ENCODE measurements at places on chromosomes 4 and X.

GRCh38 chr4:93791570-93792195 lies 36.9 kb upstream of the ATOH1 start:
- DNase-seq, result no peak

DNA sequence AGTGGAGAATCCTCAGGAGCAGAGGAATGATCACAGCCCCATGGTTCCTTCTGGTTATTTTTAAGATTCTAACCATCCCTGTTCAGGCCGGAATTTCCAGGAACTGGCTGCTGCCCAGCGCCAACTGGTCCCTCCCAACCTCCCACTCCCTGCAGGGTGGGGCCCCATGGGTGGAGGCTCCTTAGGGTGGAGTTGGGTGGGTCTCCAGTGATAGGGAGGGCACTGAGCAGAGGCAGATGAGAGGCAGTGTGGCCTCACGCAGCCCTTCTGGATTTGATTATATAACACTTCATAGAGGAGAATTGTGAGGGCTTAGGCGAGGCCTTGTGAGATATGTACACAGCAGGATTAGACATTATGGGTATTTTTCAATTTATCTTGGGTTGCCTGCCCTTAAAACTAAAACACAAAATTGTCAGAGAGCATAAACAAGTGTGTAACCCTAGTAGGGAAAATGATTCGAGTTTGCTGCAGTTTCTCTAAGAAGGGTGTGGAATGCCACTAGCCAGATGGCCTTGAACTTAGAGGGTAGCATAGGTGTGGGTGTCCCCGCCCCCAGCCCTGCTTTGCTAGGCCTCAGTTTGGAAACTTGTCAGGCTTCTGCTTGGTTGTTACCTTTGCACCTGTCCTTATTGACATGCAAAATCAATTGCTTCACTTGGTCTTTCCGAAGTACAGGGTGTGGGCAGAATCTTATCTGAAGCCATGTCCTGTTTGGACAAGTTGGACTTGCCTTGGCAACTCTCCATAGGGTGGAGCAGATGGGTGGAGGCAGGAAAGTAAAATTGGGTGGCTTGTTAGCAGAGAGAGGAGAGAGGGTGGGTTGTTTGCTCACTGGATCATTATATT lies 9.4 kb downstream of the KLF3 start:
- DNase-seq, result no peak

GRCh38 chr4:128358913-128359279 lies 71.3 kb upstream of the PGRMC2 start:
- DNase-seq, result peak; percentile 23

- DNase-seq, result no peak
Measured at GRCh38 chr4:134585972-134586371, 384.4 kb upstream of the PABPC4L start.

DNA sequence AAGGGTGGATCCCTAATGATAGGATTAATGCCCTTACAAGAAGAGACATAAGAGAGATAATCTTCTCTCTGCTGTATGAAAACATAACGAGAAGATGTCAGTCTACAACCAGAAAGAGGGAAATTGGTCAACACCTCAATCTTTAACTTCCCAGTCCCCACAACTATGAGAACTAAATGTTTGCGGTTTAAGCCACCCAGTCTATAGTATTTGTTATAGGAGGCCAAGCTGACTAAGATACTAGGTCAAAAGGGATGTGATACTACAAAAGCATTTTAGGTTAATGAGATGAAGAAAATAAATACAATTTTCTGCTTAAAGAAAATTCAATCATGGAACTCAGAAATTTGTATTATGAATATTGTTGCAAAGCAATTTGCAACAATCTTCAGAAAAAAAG lies 55.4 kb upstream of the LHFPL1 start:
- no peak for DNase-seq

GRCh38 chr4:77804471-77804870 lies 14.7 kb downstream of the CNOT6L start:
- DNase-seq, result no peak

DNA sequence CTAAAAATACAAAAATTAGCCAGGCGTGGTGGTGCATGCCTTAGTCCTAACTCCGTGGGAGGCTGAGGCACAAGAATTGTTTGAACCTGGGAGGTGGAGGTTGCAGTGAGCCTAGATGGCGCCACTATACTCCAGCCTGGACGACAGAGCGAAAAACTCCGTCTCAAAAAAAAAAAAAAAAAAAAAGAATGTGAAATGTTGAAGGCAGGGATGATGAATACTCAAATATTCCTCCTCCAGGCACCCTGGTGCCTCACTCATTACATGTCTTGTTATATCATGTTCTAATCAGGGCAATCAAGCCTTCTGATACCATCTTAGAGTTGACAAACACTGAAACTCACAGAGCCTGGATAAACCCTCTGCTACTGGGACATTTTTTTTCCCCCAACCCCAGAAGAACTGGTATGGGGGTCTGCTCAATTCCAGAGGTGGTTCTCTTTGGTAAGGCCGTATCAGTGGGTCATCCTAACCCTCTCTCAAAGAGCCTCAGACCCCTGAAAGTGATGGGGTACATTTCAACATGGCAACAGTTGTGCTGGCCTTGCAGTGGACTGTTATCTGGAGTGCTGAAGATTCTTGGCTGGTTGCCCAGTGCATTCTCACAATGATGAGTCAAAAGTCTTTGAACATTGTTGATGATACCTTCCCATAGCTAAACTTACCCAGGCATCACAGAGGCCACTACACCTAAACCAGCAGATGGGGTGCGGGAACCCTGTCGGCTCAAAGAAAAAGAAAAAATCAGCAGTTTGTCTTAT lies 2.4 kb upstream of the SH3KBP1 start:
- DNase-seq, result no peak

- DNase-seq, result no peak
Measured at GRCh38 chrX:153769865-153770600, 6.0 kb downstream of the PLXNB3 start.

GRCh38 chr4:87003266-87003665 lies 68.5 kb downstream of the AFF1 start:
- no peak for DNase-seq

- peak; percentile 7 for DNase-seq
Measured at GRCh38 chr4:85028910-85029309, 62.4 kb upstream of the WDFY3 start.

DNA sequence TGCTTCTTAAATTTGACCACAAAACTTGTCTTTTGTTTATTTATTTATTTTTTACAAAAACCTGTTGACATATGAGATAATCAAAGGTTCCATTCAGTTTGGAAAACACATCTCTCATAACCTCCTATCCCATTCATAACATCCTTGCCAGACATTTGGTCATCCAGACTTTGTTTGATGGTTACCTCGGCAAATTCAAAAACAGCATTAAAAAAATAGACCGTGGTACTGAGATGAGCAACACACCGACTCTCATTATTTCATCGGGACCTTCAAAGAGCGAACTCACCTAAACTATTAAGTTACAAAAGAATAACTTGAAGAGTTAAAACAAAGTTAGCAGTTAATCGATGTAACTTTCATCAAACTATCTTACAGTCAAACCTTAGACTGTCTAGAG lies 85.8 kb upstream of the RPS6KA3 start:
- DNase-seq, result no peak

DNA sequence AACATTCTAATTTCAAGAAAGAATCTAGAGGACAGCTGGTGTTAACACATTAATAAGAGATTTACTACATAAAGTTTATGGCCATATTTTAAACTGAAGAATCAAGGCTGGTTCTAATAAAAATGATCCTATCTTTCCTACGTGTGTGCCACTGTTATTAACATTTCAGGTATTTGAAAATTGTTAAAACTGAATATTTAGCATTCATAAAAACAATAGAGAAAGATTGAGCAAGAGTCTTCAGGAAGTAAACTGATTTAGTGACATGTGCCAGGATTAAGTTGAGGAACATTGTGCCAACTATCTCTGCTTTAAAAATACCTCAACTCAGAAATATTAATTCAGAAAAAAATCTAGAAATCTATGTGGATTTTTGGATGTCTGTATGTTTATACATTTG lies 810.1 kb downstream of the FAT4 start:
- no peak for DNase-seq

DNA sequence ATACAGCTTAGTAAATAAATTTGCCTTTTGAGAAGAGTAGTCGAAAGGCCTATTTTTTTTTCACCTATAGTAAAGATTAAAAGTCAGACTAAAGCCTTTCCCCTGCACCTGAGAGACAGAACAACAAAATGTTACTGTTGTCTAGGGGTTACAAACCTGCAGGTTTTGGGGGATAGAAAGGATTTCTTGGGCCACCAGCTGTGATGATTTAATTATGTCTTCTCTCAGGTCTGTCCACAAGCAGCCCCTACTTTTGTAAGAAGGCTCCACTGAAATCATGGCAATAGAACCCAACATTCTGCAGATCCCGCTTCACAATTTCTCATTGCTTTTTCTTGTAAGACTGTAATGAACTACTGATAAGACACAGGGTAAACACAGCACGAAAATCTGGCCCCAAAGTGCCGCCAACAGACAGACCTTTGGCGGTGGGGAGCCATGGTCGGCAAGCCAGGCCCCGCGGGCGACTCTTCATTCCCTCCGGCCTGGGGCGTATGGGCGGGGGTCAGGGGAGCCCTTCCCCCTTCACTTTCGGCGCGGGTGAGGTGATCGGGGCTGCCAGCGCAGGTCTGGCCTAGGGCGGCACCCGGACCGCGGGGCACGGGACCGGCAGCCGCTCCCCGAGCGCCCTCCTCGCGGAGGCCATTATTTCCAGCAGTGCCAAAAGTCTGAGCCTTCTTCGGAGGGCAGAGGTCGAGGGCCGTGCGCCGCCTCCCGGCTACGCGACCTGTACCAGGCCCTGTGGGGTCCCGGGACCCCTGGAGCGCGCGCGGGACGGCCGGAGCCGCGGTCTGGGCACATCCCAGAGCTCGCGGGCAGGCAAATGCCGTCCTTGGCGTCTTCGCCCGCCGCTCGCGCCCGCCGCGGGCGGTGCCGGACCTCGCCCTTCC lies 812 bp upstream of the KDM6A start:
- DNase-seq, result no peak

DNA sequence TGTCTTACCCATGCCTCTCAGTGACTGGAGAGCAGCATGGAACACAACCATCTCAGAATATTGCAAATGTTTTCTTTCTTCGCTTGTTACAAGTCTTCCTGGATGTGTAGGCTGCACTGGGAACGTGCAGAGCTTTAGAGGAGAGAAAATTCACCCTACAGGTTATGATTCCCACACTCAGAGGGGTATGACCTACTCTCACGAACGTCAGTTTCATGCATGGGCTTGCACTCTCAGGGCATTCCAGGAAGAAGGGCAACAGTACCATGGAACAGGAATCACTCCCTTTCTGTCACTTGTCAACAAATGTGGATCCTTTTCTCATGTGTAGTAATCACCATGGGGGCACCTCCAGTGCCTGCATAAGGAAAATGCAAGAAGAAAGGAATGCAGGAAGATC lies 75.8 kb downstream of the NBDY start:
- DNase-seq, result no peak

GRCh38 chrX:19063030-19063429 lies 59.2 kb downstream of the ADGRG2 start:
- no peak for DNase-seq

GRCh38 chrX:39721566-39722279 lies 376.0 kb downstream of the BCOR start:
- DNase-seq, result no peak

DNA sequence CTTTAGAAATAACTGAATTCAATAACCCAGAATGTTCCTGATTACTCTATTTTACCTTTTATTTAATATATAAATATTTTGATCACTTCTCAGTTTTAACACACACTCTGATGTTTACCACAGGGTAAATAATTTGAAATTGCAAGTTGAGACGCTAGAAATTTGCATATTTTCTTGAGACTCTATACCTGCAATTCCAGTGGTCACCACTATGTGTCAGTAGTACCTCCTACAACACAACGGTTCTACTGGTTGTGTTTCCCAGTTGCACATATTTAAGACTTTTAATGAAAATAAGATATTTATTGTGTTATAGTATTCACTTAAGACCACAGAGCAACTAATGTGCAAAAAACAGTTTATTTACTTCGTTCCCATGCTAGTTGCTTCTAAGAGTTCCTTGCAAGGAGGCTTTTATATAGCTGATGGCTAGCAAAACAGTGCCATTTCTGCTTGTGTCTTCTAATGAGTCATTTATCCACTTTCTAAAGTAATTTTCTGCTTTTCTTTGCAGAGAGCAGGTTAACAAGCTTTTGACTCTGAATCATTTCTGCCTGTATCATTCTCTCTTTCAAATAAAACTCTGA lies 98.9 kb upstream of the PDLIM3 start:
- DNase-seq, result no peak

- DNase-seq, result no peak
Measured at GRCh38 chrX:86935988-86936387, 581.6 kb upstream of the KLHL4 start.

DNA sequence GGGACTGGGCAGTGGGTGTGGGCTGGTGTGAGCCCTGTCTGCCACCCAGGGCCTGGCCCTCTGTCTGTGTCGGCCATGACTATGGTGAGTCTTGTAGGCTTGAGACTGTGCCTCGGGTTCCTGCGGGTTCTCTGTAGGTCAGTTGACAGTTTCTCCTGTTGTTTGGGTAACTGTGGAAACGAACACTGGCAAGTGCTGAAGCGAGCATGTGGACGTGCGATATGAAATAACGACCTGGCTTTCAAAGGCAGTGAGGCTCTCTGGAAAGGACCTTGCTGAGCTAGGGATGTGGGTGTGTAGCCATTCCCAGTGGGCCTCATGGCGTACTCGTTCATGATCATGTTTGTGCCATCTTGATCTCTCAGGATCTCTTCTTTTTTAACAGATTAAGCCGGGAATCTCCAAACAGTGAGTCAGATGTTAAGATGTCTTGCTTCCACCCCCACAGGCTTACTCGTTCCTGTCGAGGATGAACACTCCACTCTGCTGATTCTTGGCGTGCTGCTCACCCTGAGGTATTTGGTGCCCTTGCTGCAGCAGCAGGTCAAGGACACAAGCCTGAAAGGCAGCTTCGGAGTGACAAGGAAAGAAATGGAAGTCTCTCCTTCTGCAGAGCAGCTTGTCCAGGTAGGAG lies 41.3 kb downstream of the HTT start:
- DNase-seq, result no peak

DNA sequence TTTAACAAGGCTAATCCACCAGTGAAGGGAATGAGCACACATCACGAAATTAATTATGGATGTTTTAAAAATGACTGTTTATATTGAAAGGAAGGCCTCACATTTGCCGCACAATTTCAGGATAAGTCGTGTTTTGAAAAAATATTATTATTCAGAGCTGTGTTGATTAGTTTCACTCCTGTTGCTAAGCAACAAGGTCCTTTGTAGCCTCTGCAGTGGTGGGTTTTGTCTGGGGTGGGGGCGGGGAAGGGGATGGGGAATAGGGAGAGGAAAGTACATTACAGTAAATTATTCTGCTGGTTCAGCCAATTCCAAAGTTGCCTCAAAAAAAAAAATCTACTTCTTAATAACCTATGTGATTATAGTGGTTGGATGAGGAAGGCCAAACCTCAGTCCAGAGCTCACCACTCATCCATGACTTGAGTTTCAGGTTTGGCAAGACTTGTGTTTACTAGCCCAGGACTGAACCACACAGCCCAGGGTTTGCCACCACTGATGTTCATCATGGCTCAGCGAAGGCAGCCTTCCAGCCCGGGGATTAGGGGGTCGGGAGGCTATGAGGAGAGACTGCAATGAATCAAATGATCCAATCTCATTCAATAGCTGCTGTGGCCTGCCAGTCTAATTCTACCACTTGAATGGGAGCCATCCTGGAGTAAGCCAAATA lies 162.5 kb upstream of the ATP6AP2 start:
- no peak for DNase-seq

- no peak for DNase-seq
Measured at GRCh38 chr4:128596853-128597252, 212.6 kb upstream of the JADE1 start.

Measured in GM04503 (cell line).